ENCODE measurements at places on chromosomes 3 and 15.

- peak; percentile 24 for DNase-seq
Observed at GRCh38 chr3:15097891-15098290, 1.1 kb downstream of the RBSN start.

GRCh38 chr3:45819543-45819942 lies 22.4 kb downstream of the LZTFL1 start:
- DNase-seq = no peak

GRCh38 chr15:74376825-74377581 lies 9.6 kb upstream of the CYP11A1 start:
- no peak for DNase-seq

GRCh38 chr15:61047783-61048182 lies 181.3 kb downstream of the RORA start:
- DNase-seq = no peak

GRCh38 chr15:31483053-31483985 lies 156.7 kb downstream of the KLF13 start:
- DNase-seq = peak; percentile 45

- DNase-seq = no peak
Observed at GRCh38 chr3:66073464-66074141, 34.9 kb upstream of the MAGI1 start.

GRCh38 chr15:78276064-78276943 lies 11.9 kb downstream of the DNAJA4 start:
- no peak for DNase-seq

DNA sequence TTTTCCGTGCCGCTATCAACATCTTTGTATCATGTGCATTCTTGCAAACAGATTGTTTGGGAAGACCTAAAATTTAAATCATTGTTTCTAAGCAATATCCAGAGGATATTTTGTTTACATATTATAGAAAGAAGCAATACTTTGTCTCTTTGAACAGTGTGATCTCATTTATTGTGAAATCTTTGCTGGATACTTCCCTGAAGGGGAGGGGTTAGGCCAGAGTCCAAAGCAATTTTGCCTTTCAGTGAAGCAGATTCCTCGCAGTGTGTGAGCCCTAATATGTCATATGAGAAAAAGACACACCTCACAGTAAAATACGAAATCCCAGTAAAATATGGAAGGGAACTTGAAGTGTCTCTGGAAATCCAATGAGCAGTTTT lies 158.7 kb upstream of the SLCO3A1 start:
- DNase-seq = no peak

GRCh38 chr3:33786565-33787327 lies 11.7 kb upstream of the PDCD6IP start:
- DNase-seq = no peak

DNA sequence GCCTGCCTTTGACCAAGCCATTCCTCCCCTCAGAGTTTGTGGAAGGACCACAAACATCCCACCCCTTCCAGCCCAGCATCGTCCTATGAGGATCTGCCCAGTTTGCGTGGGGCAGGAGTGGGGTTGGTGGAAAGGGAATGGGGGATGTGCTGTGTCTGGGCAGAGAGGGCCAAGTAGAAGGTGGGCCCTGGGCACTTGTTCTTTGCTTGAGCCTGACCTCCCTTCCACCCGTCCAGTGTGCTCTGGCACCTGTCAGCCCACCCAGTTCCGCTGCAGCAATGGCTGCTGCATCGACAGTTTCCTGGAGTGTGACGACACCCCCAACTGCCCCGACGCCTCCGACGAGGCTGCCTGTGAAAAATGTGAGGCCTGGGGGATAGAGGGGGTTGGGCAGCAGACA lies 10.3 kb downstream of the SPINT1 start:
- DNase-seq = no peak

- DNase-seq = no peak
Observed at GRCh38 chr3:57451150-57451846, 92.8 kb downstream of the DNAH12 start.

- DNase-seq = no peak
Observed at GRCh38 chr3:147930232-147930807, 521.2 kb downstream of the ZIC1 start.

DNA sequence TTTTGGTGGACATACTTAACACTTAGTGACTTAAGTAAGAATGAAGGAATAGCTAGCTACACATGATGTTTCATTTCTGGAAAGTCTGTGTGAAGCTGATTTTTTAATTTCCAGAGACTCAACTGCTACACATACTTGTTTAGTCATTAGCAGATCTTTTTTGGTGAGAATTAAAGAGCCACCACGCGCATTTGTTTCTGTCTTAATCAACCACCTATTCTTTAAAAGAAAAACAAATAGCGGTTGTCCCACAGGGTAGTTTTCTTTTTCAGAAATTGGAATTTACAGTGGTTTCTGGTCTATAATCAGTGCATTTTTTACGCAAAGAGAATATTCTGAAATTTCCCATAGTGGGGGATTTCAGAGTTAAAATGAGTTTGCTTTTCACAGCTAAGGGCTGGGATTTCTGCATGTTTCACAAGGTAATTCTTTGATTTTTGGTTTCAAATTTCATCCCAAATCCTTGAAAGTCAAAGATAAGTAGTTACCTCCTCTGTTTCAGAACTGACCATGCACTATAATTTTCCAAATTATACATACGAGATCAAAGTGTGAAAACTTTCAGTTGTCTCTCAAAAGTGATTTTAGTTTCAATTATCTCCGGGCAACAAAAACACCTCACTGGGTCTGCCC lies 631.0 kb upstream of the GRM7 start:
- no peak for DNase-seq

- DNase-seq = no peak
Observed at GRCh38 chr15:36358094-36358493, 221.3 kb upstream of the CDIN1 start.

DNA sequence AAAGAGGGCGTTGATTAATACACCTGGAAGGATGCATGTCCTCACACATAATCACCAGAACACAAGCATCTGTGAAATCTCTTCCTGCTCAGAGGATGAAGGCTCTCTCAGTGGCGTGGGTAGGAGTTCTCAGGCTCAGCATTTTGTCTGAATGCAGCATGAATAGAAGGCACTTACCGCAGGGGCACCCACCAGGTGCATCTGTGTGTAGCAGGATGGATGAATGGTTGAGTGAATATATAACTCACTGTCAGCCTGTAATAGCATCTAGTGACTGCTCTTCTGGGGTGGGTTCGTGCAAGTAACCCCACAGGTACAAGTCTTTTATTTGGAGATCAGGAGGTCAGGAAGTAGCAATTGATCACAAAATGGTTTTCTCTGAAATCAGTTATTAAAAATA lies 143.0 kb downstream of the SQOR start:
- no peak for DNase-seq

DNA sequence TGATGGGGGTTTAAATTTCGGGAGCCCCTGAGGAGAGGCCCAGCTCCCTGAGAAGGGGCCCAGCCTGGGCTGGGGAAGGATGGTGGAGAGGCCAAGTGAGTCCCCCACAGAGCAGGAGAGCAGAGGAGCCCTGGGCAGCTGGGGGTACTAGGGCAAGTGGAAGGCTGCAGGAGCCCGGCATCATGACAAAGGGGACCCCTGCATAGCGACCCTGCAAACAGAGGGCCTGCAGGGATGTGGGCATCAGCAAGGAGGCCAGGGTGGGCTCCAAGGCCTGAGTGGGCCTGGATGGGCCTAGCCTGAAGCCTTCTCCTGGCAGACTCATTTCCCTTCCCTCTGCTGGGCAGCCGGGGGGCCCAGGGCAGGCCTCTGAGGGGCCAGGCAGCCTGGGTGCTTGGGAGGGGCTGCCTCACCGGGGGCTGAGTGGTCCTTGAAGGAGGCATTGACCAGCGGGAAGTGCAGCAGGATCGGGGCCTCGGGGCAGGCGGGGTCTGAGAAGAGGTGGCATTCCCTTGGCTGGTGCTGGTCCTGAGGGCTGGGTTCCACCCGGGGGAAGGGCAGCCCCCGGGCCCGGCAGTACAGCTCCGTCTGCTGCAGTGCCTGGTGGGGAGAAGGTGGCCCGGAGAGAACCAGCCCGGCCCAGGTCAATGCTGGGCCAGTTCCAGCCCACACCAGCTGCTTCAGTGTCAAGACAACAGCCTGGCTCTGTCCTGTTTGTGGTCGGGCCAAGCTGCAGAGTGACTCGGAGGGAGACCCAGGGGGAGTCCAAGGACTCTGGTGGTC lies 24.7 kb downstream of the PLA2G4D start:
- DNase-seq = no peak

DNA sequence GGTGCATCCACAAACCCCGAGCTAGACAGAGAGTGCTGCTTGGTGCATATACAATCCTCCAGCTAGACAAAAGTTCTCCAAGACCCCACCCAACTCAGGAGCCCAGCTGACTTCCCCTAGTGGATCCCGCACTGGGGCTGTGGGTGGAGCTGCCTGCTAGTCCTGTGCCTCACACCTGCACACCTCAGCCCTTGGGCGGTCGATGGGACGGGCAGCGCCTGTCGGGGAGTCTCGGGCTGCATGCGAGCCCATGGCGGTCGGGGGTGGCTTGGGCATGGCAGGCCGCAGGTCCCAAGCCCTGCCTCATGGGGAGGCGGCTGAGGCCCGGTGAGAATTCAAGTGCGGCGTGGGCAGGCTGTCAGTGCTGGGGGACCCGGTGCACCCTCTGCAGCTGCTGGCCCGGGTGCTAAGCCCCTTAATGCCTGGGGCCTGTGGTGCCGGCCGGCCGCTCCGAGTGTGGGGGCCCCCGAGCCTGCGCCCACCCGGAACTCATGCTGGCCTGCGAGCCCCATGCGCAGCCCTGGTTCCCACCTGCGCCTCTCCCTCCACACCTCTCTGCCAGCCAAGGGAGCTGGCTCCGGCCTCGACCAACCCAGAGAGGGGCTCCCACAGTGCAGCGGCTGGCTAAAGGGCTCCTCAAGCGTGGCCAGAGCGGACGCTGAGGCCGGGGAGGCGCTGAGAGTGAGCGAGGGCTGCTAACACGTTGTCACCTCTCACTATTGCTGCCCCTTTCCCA lies 31.0 kb downstream of the ZNF589 start:
- no peak for DNase-seq

GRCh38 chr3:41369838-41370237 lies 170.5 kb downstream of the CTNNB1 start:
- no peak for DNase-seq

- DNase-seq = no peak
Observed at GRCh38 chr3:99402755-99403154, 235.6 kb upstream of the COL8A1 start.
